Stimulated activated CD8-positive, alpha-beta memory T cell treated with anti-CD3 and anti-CD28 coated beads, Interleukin-7, amount 100 ng/mL, for 1 hour (primary cell): ENCODE measurements at places on chromosomes 11 and 22.

GRCh38 chr11:26778000-26778757 is 56.3 kb upstream of the SLC5A12 start:
- DNase-seq = no peak

- no peak for DNase-seq
Observed at GRCh38 chr11:61828379-61828628, 204 bp downstream of the FADS2 start.

DNA sequence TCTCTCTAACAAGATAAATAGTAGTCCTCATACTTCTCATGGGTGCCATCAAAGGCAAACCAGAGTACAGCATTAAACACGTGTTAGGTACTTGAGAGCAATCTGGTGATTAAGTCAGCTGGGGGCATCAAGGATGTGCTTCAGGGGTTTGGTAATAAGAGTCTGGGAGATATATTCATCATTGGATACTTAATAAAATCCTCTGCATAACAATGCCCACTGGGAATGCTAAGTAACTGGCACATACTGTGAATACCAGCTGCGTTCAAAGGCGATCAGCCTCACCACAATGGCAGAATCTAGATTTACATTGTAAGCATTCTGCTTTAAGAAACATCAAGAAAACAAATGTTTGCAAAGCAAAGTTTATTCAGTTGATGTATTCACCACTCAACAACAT is 268.6 kb upstream of the PITPNB start:
- no peak for DNase-seq

GRCh38 chr11:128940156-128940555 is 2.5 kb downstream of the TP53AIP1 start:
- no peak for DNase-seq

- DNase-seq = no peak
Observed at GRCh38 chr22:35616043-35616442, 1.1 kb downstream of the MB start.

DNA sequence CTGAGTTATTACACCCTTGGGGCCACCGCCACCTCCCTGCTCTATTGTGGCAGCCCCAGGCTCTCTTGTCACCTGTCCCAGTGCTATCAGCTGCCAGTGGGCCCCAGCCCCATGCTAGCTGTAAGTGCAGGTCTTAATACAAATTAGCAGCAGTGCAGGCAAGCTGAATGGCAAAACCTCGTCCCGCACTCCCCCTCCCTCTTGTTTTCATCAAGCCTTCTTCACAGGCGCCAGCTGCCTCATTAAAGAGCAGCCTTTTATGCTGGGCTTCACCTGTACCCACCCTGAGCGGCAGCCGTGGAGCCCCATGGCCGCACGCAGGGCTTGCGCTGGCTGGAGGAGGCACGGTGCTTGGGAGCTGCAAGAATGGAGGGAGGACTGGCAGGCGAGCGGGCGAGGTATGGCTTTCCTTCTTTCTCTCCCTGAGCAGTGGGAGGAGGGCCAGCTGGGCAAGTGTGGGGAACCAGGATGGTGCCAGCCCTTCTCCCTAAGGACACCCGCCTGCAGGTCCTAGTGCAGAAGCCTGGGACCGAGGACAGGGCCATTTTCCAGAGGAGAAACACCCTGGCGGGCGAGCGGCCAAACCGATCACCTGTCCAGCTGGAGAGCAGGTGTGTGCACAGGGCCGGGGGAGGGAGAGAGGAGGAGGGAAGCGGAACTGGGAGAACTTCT is 70.7 kb downstream of the FLI1 start:
- no peak for DNase-seq

DNA sequence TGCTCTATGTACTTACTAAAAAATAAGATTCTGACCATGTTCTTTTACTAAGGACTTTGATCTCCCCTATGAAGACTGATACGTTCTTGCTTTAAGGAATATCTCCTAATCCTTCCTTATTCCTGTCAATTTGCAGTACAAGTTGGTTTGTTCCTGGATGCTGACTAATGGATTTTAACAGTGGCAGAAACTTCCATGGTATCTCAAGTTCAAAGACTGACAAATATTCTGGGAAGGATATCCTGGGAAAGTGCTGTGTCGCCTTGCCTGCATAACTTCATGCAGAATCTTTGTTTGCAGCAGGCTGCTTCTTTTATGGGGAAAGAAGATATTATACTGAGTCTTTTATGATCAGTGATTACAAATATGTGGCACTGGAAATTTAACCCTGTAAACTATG is 8.4 kb upstream of the OR52J3 start:
- no peak for DNase-seq

DNA sequence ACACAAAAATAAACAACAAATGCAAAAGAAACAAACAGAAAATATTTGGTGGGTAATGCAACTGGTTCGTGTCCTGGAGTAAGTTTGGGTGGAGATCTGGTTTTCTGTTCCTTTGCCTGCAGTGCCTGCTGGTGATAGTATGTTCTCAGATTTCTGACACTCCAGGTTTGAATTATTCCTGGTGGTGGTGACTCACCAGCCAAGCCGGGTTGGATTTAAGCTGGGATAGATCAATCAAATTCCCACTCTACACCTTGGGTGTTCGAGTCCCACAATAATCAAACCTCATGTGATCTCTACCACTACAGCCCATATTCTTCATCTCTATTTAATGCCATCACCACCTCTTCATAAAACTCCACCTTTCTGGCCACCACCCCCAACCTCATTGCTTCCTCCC is 421.8 kb downstream of the NTM start:
- DNase-seq = no peak

DNA sequence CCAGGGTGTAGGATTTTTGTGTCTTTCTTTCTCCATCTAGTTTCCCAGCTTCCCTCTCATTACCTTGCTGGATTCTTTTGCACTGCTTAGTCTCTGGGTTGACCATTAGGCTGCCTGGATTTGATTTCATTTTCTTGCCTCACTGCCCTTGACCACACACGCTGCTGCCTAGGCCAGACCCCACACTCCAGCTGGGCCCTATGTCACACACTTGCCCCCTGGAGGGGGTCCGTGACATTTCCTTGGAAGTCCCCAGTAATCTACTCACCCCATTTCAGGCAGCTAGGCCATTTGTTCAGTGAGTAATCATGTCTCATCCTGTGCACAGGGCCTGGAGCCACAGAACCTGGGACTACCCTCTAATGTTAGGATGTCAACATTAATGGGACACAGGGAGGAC is 81.9 kb upstream of the SPON1 start:
- no peak for DNase-seq

GRCh38 chr11:36333897-36334296 is 37.8 kb downstream of the PRR5L start:
- no peak for DNase-seq

- no peak for DNase-seq
Observed at GRCh38 chr11:68541991-68542390, 81.4 kb downstream of the PPP6R3 start.

DNA sequence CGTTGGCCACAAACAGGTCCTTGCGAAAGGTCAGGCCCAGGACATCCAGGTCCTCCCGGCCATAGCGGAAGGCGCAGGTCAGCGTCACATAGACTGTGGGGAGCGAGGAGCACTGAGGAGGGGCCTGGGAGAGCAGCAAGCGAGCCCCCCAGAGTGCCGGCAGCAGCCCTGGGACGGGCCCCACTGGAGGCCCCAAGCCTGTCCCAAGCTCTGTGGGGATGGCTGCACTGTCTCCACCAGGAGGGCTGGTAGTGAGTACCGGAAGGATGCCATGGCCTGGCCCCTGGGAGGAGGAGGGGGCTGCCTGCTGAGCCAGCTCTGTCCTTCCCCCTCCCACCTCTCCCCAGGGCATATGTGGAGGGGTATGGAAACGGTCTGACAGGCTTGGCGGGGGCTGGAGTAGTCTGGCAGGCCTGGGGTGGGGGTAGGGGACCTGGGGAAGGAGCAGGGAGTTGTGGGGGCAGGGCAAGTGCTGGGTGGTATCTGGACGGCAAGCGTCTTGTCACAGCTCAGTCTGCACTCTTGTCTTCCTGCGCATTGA is 42.9 kb downstream of the TPBGL start:
- DNase-seq = no peak

DNA sequence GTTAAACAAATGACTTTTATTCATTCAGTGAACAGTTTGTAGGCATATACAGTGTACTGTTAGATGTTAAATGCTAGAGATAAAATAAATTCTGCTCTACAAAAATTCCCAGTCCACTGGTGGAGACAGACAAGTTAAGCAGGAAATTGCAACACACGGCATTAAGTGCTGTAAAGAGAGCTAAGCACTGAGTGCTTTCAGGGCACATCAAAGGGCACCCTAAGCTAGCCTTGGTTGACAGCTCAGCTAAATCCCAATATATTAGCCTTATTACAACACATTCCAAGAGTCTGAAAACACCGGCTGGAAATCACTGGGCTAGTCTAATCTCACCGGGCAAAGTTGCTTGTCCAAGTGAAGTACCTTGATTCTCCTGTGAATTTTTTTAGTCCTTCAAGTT is 55.1 kb downstream of the NOX4 start:
- DNase-seq = no peak

DNA sequence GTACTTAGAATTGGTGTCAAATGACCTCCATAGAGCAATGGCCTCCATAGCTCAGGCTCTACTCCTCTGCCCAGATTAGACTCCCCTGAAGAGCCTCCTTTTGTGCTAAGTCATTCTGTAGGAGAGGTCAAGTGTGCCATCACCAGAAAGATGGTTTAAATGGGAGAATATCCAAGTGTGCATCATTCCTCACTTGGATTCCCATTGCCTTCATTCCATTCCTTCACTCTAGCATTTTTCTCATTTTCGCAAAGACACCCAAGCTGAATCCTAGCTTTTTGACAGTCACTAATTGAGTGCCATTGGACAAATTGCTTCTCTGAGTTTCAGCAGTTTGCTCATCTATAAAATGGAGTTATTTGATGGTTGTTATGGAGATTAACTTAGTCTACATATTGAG is 16.9 kb downstream of the CLMP start:
- DNase-seq = no peak

DNA sequence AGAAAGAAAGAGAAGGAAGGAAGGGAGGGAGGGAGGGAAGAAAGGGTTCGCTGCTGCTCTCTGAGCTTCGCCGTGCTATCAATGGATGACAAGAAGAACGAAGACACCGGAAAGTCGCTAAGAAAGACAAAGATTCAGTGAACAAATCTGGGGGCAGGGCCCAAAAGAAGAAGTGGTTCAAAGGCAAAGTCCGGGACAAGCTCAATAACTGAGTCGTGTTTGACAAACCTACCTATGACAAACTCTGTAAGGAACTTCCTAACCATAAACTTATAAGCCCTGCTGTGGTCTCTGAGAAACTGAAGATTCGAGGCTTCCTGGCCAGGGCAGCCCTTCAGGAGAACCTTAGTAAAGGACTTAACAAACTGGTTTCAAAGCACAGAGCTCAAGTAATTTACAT is 2.9 kb upstream of the TTLL1 start:
- DNase-seq = no peak

DNA sequence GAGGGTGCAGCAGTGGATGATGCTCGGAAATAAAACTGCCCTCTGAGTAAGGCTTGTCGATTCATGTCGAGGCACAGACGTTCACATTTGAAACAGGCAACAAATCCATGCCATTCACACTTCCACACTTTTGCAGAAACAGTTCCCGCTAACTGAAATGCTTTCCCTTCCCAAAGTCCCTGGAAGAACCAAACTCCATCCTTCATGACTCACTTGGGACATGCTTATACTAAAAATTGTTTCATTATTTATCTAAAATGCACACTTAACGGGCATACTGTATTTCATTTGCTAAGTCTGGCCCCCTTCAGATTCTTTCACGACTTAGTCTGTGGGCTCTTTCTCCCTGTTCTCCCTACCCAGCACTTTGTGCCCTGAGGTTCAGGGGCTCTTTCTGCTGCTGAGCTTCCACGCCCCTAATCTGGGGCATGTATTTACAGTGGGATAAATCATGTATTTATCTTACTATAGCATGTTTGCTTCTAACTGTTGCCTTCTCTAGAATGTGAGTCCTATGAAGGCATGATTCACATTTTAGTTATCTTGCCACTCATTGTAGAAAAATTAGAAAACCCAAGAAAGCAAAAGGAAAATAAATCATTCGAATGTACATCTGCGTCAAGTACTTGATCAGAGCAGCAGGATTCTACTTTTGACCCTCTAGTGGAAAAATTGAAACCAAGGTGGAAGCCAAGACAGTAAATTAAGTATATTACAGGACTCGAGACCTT is 12.5 kb downstream of the SCGB1A1 start:
- no peak for DNase-seq

DNA sequence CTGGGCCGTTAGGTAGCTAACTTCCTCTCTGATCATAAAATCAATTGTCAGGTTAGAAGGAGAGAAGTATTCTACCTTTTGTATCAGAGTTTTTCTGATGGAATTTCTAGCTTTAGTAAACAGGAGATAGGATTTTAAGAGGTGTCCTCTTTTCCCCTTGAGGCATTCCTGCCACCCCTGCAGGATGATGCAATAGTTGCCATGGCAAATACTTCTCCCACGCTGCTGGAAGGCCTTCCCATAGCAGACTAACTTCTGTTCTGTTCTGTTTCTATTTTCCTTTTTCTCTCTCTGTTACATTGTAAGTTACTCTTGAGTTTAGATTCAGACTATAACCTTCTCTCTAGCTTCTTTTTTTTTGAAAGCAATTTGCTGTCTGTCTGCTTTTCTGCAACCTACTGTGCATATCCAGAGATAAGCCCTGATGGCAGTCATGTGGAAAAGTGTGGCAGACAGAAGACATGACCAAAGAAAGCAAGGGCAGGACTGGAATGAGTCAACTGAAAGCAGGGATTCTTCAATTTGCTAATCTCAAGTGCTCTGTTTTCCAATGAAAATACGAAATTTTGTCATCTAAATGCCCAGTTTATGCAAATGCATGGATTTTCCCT is 679.1 kb downstream of the DLG2 start:
- DNase-seq = no peak

GRCh38 chr11:77039491-77040400 is 5.5 kb downstream of the B3GNT6 start:
- DNase-seq = no peak

DNA sequence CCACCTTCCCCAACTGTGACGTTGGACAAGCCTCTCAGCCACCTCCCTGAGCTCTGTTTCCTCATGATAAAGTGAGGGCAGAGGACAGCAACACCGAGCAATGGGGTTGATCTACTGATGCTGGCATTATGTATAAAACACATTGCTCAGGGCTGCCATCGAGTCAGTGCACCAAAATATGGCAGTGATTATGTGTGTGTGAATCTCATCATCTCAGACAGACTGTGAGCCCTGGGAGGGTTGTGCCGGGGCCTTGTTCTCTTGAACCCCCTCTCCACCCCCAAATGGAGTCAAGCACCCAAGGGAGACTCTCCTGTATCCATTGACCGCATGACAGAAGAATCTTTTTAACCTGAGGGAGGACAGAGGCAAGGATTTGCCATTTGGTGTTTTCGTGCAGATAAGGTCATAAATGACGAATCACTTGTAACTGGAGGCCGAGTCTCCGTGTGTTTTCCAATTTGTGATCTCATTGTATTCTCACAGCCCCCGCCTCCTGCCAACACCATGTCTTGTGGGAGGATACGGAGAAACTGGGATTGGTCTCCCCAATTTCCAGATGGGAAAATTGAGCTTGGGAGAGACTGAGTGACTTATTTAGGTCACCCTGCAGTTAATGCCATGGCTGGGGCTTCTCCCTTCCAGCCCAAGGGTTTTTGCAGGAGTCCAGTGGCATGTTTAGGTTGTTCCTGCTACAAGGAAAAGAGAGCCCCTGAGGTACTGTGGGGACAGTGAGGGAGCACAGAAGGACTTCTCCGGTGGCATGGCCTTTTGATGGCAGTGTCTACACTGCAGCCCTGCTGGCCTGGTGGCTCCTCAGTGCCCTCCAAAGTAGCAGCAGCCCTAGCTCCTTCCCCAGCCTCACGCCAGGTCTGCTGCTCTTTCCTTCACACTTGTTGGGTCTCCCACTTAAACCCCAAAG is 52.4 kb downstream of the CHRDL2 start:
- DNase-seq = no peak
